ENCODE measurements at places on chromosomes 16 and 17. TPM values are rescaled to one million over a fixed set of nuclear protein-coding genes. Genes with fewer than 3 reads are reported as not detected.
A peak's percentile ranks its signal among the peaks of the same experiment; 100 is the strongest.

FBXL16 gene
- 2.0 TPM for polyA plus RNA-seq

ALOX15 gene
- polyA plus RNA-seq, result 0.75 TPM

GRCh38 chr16:86396901-86397311 is 113.4 kb upstream of the FOXF1 start:
- DNase-seq, result peak; percentile 65

GRCh38 chr16:11250091-11250785 is 5.8 kb downstream of the SOCS1 start:
- DNase-seq, result no peak

- DNase-seq, result no peak
Measured at GRCh38 chr16:89013692-89014402, 36.8 kb upstream of the CBFA2T3 start.

SLC5A11 gene
- 6.7 TPM for polyA plus RNA-seq

- no peak for DNase-seq
Measured at GRCh38 chr16:19304750-19305149, 19.2 kb downstream of the CLEC19A start.

KCNAB3 gene
- 14.5 TPM for polyA plus RNA-seq

UMOD gene
- polyA plus RNA-seq, result 223 TPM

DNA sequence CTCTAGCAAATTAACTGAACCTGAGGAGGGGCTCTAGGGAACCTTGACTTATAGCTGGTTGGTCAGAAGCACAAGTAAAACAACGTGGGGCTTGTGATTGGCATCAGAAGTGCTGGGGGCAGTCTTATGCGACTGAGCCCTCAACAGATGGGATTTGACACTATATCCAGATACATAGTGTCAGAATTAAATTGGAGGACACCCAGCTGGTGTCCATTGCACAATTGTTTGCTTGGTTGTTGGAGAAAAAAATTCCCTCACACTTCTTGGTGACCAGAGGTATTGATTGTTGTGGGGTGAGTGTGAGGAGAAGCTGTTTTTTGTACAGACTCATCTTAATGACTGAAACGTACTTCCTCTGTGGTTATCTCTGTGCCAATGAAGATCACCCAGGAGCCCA is 59.7 kb downstream of the NTN1 start:
- no peak for DNase-seq

DNA sequence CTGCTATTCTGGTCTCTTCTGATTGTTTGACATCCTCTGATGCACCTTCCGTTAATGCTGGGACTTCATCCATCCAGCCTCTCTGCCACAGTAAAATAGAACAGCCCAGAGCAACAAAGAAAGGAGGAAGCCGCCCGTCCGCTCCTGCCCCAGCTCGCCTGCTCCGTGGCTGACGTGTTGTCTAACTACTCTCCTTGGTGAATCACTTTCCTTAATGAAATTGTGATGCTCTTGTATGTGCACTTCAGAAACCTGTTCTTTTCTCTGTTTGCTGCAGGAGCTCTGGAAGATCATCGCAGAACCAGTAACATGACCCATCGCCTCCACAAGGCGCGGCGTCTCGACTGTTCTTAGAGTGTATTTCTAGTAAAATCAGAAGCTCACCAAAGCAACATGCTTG is 24.3 kb downstream of the METTL22 start:
- no peak for DNase-seq

ARHGAP44 gene
- polyA plus RNA-seq, result 7.6 TPM

Measured in left renal pelvis (tissue), 4 donors.